ENCODE measurements at places on chromosomes 11 and 22.

DNA sequence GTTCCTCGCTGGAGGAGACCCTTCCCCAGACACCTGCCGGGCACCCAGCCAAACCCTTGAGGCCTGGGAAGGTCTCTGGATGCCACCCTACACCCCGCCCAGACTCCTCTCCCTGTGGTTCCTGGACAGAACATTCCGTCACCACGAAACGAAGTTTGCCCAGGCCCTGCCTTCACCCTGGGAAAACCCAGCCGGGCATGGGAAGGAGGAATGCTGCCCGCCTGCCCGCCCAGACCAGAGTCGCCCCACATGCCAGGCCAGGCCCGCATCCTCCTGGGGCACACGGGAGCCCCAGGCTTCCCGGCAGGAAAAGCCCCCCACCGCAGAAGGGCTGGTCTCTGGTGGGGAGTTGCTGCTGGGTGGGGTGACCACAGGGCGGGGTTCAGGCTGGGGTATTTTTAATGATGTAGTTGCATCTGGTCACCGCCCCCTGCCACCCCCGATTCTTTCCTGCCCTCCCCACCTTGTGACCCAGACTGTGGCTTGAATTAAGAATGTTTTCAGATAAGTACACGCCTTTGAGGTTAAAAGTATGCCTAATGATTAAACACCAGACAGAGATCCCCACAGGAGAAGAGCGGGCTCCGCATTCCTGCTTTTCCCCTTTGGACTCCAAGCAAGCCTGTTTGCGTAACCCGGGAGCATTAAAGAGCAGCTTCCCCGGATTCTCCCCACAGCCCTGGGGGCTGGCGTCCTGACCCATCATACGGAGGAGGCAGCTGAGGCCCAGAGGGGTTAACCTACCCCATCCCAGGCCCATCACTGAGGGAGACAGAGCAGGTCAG lies 44.6 kb upstream of the PPARA start:
- no peak for DNase-seq

DNA sequence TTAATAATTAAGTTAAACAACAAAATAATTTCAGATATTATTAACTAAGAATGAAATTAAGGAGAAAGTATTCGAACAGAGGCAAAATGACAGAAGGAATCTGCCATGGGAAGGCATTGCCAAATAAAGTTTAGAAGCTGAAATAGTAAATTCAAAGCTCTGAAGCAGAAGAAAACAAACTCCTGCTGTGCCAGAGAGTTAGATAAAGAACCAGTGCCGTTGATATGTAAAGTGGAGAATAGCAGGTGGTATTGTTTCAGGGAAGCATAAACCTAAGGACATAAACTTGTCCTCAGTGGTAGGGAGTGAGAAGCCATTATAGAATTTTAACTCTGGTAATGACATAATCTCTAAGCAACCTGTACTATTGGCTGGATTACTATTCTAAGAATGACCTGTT lies 2.7 kb upstream of the HBG2 start:
- no peak for DNase-seq

DNA sequence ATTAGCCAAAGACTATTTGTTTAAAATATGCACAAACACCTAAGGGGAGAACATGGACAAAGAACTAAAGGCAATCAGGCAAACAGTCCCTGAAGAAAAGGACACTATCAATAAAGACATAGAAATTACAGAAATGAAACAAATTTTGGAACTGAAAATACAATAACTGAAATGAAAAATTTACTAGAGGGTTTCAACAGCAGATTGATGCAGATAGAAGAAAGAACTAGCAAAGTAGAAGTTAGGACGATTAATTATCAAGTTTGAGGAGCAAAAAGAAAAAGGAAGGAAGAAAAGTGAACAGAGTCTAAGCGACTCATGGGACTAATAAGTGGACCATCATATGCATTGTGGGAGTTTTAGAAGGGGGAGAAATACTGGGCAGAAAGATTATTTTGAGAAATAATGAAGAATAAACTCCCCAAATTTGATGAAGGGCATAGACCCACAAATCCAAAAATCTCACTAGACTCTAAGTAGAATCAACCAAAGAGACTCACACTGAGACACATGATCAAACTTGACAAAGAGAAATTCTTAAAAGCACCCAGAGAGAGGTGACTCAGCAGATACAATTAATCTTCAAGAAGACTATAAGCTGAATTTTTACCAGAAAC lies 62.9 kb downstream of the JAM3 start:
- DNase-seq = no peak

DNA sequence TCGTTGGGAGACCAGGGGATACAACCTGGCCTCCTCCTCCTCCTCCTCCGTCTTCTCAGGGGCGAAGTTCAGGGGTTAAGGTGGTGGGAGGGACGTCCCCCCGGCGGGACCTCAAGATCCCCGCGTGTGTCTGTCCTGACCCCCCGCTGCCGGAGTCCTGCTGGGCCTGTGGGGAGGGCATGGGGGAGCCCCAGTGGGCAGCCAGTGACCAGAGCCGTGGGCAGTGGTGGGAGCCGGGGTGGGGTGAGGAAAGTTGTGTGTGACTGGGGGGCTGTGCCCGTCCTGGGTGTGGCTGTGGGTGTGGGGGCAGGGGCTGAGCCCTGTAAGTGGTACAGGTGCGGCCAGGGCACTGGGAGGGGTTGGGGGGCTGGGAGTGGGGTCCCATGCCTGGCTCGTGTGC lies 10.1 kb downstream of the TSPAN4 start:
- DNase-seq = no peak

DNA sequence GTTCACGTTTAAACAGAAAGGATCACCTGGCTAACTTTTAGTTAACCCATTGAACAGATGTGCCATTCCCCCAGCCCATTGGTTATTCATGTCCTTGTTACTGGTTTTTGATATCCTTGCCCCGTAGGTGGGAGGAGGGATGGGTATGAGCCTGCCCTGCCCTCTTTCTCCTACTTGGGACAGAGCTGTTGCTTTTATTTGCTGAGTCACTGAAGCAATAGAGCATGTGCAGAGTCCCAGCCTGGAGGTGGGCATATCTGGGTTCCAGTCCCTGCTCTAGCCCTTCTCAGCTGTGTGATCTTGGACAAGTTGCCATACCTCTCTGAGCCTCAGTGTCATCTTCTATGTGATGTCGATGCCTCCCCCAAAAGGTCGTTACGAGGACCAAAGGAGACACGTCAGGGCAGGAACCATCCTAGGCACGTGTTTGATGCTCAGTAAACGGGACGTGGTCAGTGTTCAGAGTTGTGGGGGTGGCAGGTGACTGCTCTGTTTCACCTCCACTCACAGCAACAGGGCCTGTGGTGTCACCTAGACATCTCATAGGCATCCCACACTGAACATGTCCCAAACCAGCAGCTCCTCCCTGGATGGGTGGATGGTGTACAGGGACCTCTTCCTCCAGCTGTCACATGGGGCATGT lies 61.0 kb downstream of the BMAL1 start:
- no peak for DNase-seq

DNA sequence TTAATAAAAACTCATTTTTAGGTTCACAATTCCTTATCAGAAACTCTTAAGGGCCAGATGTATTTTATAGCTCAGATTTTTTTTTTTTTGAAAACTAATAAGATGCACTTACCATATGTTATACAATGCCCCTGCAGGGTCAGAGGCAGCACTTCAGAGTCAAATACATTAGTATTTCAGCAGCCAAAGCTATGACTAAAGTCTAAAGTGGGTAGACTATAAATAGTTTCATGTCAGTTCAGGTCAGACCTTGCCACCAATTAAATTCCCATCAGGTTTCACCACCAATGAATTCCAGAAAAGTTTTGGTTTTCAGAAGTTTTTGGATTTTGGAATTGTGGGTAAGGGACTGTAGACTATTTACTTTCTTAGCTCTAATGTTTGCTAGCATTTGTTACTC lies 75.9 kb downstream of the FAM83F start:
- DNase-seq = no peak

DNA sequence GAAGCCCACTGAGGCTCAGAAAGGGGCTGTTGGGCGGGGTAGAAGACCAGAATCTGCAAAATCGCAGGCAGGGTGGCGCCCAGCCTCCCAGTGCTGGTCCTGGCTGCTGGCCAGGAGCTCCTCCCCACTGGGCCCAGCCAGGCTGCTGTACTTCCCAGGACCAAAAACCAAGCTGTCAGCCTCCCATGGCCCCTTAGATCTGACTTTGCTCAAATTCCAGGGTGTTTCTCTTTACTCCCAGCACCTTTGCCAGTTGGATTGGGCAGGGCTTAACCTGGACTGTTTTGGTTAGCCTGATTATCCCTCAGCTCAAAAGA lies 44.2 kb upstream of the WEE1 start:
- no peak for DNase-seq

GRCh38 chr11:19714387-19715363 lies 2.0 kb downstream of the NAV2 start:
- no peak for DNase-seq

DNA sequence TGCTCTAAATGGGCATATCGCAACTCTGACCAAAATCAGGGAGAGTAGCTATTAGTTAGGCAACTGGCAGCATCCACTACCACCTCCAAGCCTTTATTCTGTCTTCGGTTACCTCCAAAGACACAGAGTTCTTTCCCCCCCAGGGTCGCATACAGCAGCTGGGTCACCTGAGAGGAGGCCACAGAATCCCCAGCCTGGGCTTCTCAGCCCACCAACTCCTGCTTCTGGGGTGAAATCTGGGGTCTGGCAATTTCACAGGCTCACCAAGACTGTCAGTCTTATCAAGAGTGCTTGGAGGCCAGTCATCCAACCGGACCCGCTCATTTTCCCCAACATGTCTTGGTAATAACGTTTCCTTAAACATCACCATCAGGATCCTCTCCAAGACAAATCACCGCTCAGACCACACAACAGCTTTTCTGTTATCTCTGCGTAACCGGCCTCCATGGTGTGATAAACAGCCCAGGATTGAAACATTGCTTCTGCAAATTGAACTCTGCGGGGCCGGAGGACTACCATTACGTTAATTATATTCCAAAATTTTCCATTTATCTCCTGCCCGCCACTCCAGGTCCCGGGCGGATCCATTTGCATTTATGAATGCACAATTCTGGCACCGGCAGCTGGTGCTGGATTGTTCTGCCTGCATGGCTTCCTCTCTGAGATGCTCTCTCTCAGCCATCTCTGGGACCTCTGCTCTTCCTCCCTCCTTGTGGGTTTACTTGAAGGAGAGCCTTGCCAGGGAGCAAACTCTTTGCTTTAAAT lies 35.6 kb downstream of the RTL6 start:
- no peak for DNase-seq

DNA sequence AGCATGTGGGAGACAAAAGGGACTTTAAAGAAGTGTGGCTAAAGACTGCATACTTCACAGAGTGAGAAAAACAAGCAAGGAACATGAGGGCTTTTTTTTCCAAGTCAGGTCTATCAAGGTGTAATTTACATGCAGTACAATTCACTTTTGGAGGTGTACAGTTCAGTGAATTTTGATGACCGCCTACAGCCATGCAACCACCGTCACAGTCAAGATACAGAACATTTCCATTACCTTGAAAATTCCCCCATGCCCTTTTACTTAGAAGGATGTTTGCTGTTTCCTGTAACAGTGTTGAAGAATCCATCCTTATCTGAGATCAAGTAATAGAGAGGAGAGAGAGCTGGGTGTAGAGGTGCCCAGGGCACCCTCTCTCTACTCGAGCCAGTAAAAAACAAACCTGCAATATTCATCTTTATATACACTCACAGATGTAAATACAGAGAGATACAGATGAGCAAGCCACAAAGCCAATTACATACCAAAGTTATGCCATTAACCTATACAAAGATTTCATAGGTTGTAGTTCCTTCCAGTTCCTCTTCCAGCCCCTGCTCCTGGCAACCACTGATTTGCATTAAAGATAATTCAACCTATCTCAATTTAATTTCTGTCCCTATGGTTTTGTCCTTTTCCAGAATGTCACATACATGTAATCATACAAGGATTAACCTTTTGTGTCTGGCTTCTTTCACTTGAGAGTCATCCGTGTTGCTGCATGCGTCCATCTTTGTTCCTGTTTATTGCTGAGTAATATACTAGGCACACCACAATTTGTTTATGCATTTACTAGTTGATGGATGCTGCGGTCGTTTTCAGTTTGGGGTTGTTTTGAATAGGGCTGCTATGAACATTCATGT lies 35.0 kb upstream of the RASD2 start:
- no peak for DNase-seq

- DNase-seq = no peak
These were observed 129.0 kb downstream of the MICAL2 start for GRCh38 chr11:12239396-12239795.

- DNase-seq = no peak
These were observed 682.5 kb downstream of the NTM start for GRCh38 chr11:132052904-132053303.

DNA sequence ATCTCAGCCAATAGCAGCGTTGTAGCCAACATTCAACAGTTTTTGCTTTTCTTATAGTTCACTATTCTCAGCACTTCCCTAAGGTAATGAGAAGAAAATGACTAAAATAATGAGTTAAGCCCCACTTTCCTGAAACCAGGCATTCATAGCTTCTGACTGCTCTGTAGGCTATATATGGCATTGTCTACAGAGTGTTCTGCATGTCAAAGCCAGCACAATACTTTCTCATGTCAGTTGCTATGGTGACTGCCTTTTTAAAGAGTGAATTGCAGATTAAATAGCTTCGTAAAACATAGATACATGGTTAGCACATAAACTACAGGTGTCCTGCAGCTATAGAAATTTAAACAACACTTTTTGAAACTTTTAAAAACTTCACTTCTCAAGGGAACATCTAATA lies 1256.1 kb upstream of the CNTN5 start:
- no peak for DNase-seq

GRCh38 chr22:36628571-36629065 lies 74.9 kb downstream of the CACNG2 start:
- no peak for DNase-seq

DNA sequence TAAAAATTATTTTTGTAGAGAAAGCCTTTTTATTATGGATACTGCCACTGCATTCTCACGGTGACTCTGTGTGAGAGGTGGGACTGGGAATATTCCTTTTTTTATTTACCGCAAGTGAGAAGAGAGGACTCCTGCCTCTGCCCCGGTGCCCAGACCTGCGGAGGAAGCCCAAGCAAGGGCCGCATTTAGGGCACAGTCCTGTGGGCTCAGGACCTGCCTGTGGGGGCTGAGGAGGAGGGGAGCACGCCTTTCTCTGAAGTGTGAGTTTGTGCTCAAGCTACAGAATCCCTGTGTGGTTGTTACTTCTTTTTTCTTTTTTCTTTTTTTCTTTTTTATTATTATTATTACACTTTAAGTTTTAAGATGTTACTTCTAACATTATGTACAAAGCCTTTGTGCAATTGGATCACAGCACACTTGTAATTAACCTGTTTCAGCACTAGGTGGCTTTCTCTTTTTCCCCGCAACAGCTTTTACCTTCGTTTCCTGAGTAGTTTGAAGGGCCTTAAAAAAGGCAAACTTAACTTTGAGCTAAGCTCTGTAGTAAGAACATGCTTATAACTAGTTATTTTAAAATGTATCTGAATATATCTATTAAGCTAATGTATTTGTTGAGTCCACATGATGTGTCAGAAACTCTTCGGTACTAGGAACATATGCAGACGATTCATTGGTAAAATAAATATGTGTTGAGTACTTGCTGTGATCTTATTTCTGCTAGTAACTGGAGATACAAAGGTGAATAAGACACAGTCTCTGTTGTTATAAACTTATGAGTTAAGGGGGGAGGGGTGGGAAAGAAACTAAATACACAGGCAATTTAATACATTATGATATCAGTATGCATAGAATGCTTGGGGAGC lies 18.3 kb downstream of the AMOTL1 start:
- DNase-seq = no peak

GRCh38 chr22:44024288-44024921 lies at the start of gene PARVB:
Gene PARVB, plus strand, starts transcription at chr22:44024302. Its CDS starts 38 bp downstream, at chr22:44024340.
- DNase-seq = peak; percentile 8

GRCh38 chr11:6431861-6432260 lies 8.9 kb downstream of the HPX start:
- DNase-seq = no peak
